ENCODE measurements at places on chromosomes 3 and 15.

DNA sequence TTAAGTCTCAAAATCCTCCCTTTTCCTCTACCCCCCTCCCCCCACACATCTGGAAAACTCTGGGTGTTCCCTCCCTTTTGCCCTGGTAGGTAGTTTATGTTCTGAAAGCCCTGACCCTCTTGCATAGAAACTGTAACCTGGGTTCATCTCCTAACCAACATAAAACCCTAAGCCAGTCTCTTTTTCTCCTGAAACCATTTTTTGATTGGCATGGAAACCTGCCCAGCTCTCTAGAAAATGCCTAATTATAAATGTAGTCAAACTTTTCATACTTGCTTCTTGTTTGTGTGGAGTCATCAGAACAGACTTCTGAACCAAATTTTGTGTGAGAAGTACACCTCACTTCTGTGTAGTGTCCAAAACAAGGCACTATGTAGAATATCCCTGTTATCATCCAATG lies 1264.4 kb downstream of the SI start:
- no peak for DNase-seq

GRCh38 chr3:85475346-85475745 lies 516.6 kb downstream of the CADM2 start:
- no peak for DNase-seq

DNA sequence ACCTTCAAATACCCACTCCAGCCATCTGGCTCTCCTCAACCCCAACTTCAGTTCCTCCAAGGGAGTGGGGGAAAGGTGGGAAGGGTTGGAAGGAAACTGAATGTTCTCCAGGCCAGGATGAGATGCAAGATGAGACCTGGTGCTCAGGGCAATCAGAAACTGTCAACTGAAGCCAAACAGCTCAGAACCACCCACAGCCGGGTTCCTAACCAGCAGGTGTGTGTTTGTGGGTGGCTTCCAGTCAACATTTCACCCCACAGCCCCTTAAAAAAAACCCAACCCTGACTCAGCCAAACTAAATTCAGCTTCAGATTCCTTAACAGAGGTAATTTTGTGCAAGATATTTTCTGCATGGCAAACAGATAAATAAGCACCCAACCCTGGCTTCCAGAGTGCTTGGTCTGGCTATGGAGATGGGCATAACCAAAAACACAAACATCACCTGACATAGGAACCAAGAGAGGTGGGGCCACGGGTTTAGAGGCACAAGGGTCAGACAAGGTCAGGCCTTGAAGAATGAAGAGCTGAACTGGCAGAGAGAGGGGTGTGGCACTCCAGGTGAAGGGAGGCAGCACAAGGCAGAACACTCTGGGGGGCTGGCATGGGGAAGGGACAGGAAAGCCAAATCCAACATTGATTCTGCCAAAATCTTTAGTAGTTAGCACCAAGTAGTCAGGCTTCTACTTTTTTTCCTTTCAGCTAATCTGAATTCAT lies 34.7 kb downstream of the ZNF445 start:
- DNase-seq: peak; percentile 15

- DNase-seq: no peak
These were observed 22.1 kb downstream of the PRICKLE2 start for GRCh38 chr3:64203216-64203615.

DNA sequence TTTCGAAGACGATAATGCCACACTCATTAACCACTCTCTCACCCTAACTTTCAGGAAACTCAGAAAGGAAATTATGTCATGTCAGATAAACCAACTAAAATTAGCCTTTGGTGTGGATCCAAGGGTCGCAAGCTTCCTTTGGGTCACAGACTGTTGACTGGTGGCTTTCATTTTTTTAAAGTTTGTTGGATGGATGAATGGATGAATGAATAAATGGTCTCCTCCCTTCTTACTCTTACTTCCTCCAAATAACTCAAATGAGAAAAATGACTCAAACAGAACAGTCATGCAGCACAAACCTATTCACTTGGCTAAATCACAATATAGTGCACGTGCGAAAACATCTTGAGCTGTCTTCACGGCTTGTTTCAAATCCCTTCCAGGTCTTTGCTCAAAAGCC lies 82.9 kb upstream of the HACD2 start:
- DNase-seq: no peak

DNA sequence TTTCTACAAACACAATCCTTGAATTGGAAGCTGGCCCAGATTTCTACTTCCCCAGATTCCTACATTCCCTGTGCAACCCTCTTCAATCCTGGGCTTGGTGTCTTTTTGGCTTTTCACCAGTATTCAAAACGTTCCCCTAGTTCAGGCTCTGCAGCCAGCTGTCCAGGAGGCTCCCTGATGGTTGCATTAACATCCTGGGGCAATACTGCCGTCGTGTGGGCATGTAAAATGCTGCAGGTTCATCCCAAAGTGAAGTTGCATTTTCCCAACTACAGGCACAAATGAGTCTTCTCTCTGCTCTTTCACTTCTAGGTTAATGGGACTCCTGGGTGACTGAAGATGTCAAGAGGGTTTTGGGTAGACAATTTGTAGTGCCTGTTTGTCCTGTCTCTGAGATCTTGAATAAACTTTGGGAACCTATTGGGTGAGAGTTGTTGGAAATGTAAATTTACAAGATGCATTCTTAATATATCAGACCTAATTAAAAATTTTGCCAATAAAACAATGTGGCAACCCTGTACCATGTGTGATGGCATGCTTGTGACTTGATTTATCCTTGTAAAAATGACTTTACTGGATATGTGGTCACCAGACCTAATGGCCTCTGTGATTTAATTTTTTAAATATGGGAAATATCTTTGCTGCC lies 28.6 kb downstream of the SOX14 start:
- no peak for DNase-seq
